Foreskin fibroblast (primary cell): ENCODE measurements at places on chromosomes 5 and 9.
A peak's percentile ranks its signal among the peaks of the same experiment; 100 is the strongest.

GRCh38 chr5:89735082-89735481, 674.5 kb downstream of the CETN3 start:
- DNase-seq, result no peak

- peak; percentile 18 for DNase-seq
Observed at GRCh38 chr5:137666461-137666850, 69.4 kb downstream of the KLHL3 start.

DNA sequence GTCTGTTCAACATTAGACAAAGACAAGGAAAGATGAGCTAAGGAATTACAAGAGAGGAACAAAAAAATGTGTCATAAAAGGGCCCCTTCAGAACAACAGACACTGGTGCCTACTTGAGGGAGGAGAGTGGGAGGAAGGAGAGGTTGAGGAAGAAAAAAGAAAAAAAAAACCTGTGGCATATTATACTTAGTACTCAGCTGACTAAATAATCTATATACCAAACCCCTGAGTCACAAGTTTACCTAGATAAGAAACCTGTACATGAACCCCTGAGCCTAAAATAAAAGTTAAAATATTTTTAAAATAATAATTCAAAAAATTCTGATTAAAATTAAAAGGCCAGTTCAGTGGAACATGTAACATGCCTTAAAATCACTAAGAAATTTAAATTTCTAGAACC, 107.3 kb downstream of the MTREX start:
- no peak for DNase-seq

GRCh38 chr9:126860757-126861466, 473 bp downstream of the ZBTB34 start:
- peak; percentile 43 for DNase-seq

GRCh38 chr9:136370037-136370436, 3.4 kb downstream of the CARD9 start:
- no peak for DNase-seq

DNA sequence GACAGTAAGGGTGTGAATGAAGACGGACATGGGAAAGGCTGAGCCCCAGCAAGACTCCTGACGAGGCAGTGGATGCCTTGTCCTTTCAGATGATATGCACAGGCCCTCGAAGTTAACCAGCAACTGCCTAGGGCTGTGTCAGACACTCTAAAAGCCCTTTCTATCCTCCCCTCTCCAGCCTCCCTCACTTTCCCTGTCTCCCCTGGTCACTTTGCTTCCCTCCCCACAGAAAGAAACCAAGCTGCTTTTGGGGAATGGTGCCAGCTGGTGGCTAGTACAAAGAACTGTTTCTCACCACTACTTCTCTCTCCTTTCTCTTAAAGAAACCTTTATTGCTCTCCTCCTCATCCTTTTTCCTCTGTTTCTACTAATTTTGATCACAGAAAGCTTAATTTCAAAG, 21.4 kb downstream of the LHFPL2 start:
- DNase-seq, result peak; percentile 60

DNA sequence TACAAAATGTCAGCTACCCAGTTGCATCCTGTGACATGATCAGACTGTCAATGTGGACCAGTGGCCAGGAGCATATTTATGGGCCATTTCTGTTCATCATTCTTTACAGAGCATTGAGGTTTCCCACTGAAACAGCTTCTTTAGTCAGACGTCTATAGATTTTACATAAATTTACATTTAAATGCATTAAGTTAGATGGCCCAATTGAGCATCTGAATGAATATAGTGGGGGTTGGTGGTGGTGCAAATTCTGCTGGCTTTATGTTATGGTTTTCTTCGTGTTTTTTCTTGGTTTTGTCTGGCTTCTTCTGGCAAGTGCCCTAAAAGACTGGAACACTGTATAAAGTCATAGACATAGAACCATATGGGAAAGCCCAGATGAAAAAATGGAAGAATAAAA, 214.1 kb downstream of the PJA2 start:
- DNase-seq, result no peak

- no peak for DNase-seq
Observed at GRCh38 chr9:90726215-90726614, 75.4 kb upstream of the SYK start.

DNA sequence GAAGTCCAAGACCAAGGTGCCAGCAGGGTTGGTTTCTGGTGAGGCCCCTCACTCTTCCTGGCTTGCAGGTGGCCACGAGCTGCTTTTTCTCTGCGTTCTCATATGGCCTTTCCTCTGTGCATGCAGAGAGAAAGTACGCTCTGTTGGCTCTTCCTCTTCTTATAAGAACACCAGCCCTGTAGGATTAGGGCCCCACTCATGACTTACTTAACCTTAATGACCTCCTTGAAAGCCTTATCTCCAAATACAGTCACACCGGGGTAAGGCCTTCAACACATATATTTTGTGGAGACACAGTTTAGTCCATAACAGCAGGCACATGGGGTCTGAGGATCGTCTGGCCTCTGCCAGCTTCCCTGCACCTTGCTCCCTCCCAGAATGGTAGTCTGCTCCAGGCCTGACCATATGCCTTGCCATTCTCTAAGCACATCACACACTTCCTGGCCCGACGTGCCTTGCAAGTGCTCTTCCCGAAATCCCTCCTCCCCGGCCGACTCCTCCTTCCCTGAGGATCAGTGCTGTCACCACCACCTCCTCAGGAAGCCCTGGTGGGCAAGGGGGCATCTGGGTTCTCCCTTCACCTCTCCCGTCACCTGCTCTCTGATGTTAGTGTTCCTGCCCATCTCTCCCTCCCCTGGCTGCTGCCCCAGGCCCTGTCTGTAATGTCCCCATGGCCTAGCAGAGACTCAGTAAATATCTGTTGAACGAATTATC, 200.7 kb downstream of the AOPEP start:
- DNase-seq, result no peak

GRCh38 chr9:91301161-91301560, 60.6 kb downstream of the AUH start:
- DNase-seq, result peak; percentile 13

DNA sequence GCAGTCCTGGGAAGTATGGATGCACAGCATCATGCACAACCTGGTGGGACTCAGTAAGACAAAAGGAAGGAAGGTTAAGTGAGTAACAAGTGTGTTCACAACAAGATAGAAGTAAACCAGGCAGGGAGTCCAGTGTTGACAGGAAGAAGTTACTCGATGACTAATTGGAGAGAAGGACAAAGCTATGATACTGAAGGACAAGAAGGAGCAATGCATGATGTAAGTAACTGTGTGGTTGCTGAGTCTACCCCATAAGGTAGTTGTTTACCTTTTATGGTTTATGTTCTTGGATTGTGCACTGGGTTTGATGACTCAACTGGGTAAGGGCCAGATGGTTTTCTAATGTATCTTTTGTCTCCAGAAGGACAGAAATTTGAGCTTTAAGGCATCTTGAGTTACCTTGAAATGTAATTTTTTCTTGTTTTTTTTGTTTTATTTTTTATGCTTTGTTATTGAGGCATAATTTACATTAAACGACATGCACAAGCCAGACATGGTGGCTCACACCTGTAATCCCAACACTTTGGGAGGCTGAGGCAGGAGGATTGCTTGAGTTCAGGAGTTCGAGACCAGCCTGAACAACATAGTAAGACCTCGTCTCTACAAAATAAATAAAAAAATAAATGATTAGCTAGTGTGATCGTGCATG, 89.2 kb upstream of the CAST start:
- peak; percentile 94 for DNase-seq

DNA sequence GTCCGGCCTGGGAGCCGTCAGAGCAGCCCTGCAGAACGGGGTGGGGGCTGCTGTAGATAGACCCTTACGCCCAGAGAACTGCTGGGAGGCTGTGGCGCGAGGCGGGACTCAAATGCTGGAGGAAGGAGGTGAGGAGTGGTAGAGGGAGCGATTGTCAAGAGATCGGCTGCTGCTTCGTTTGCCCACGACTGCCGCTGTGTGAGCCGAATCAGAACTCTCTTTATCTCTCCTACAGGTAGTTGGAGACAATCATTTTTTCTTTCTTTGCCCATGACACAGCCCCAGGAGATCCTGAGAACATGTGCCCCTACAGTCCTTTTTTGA, 456 bp downstream of the ZNF79 start:
- DNase-seq, result no peak

- DNase-seq, result peak; percentile 99
Observed at GRCh38 chr5:148965511-148966265, 97.2 kb downstream of the SH3TC2 start.

GRCh38 chr9:70600506-70600905, 186.0 kb upstream of the KLF9 start:
- DNase-seq, result peak; percentile 74

GRCh38 chr5:2009986-2010914, 127.5 kb upstream of the IRX4 start:
- no peak for DNase-seq
